ENCODE measurements at places on chromosomes 2 and 18. TPM values are rescaled to one million over a fixed set of nuclear protein-coding genes. Genes with fewer than 3 reads are reported as not detected.

GRCh38 chr2:221104361-221104811, 467.7 kb downstream of the EPHA4 start:
- no peaks in the 10 kb centered on the region for H3K27me3 ChIP-seq
- peak; percentile 83 for DNase-seq
- peaks cover 13% of the 10 kb centered on the region for H3K4me1 ChIP-seq
- no peaks in the 10 kb centered on the region for H3K36me3 ChIP-seq
- H3K27ac ChIP-seq: no peak overlapping the region

DNA sequence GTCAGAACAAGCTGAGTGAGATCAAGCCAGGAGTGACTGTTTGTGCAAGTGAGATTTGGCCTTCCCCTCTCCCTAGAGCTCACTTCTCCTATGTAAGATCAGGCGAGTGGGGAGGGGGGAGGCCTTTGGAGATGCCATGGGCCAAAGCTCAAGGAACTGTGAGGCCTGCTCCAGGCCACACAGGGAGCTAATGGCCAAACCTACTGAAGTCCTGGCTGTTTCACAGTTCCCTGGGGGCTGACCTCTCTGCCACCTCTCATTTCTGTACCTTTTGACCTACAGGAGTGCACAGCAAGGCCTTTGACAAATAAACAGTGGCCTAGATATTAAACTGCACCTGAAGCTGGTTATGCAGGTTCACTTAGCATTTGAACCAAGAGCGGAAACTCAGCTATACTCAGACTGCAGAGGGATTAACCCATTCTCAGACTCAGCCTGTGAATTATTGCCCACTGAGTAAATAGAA, 235.0 kb upstream of the NT5C1B start:
- no peak overlapping the region for H3K27ac ChIP-seq
- peaks cover 11% of the 10 kb centered on the region for H3K4me1 ChIP-seq
- H3K27me3 ChIP-seq: no peaks in the 10 kb centered on the region
- no peak for DNase-seq
- no peaks in the 10 kb centered on the region for H3K36me3 ChIP-seq

Gene TUBA3E
- not detected for polyA plus RNA-seq

DNA sequence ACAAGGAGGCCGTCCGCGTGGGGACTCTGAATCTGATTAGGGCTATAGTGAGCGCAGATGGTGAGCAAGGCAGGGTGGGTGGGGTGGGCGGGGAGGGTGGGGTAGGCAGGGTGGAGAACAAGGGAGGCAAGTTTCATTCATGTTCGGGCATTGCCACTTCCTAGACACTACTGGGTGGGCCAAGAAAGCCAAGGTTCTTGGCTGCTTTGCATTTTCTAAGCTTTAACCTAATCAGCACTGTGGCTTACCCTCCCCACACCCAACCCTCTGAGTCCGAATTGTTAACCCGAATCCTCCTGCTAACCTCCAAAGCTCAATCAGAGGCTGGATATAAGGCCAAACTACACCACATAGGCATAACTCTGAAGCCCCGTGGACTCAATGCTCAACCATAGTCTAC, 18.1 kb downstream of the MROH2A start:
- no peak overlapping the region for H3K27ac ChIP-seq
- peaks cover 25% of the 10 kb centered on the region for H3K27me3 ChIP-seq
- H3K4me3 ChIP-seq: no peak overlapping the region
- no peak for DNase-seq

DNA sequence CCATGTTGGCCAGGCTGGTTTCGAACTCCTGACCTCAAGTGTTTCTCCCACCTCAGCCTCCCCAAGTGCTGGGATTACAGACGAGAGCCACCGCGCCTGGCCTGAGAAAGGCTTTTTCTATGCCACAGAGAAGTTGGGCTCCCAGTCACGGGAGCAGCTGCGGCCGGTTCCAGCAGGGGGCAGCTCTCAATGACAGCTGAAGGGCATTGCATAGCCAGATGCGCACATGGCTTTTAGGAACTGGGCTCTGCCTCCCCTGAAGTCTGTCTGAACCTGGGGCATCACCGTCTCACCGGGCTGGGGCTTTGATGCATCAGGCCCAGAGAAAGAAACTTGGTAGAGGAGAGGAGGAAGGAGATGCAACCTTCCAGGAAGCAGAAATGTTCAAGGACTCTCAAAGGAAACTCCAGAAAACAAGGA, 84.2 kb upstream of the LAPTM4A start:
- peaks cover 9% of the 10 kb centered on the region for H3K4me1 ChIP-seq
- DNase-seq: peak; percentile 82
- no peaks in the 10 kb centered on the region for H3K27me3 ChIP-seq
- H3K4me3 ChIP-seq: no peak overlapping the region
- no peaks in the 10 kb centered on the region for H3K36me3 ChIP-seq
